ENCODE measurements at places on chromosomes 11 and 22.

- DNase-seq: no peak
Observed at GRCh38 chr22:22939588-22940368, 52.2 kb downstream of the IGLL5 start.

DNA sequence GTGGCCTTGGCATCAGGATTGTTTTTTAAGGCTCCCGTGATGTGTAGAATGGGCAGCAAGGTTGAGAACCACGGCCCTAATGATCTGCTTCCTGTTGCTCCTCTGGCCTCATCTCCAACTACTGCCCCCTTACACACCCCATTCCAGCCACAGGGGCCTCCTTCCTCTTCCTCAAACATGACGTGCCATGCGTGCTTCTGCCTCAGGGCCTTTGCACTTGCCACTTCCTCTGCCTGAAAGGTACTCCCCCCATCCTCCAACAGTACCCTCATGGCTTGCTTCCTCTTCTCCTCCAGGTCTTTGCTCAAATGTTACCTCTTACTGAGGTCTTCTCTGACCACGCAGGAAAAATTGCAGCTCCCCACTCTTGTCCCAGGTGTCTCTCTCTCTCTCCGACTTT is 93.9 kb upstream of the CSNK2A3 start:
- no peak for DNase-seq

GRCh38 chr11:17780668-17781067 is 46.1 kb downstream of the KCNC1 start:
- no peak for DNase-seq

DNA sequence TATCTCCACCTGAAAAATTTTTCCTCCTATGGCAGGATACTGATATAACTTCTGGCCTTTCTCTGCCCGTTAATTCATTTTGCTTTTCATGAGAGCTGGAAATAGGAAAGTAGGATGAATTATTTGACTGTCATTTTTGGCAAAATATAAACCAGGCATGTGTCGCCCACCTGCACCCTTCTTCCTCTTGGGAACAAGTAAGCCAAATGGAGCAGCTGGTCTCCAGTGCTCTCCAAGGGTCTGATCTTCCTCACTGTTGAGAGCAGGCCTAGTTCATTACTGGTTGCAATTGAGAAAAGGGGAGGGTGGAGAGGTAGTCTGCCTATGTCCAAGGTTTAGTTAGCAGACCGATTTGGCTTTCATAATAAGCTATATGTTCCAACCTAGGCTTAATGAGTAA is 582.2 kb downstream of the DLG2 start:
- DNase-seq: no peak

DNA sequence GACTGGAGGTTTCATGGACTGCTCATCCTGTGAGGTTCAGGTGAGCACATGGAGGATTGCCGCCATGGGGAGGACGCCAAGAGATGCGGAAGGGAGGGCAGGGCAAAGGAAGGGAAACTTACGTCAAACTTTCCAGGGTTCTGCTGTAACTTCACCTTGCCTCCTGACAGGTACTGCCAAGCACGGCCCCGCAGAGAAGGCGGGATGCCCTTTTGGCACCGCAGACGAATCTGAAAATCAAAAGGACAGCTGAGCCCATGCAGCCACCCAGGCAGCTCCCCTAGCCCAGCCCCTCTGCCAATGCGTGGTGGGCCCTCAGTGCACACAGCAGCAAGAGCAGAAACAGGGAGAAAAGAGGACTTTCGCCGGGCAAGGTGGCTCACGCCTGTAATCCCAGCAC is 10.0 kb upstream of the CASTOR1 start:
- no peak for DNase-seq

- peak; percentile 14 for DNase-seq
Observed at GRCh38 chr22:45124176-45124847, 39.4 kb upstream of the NUP50 start.

- no peak for DNase-seq
Observed at GRCh38 chr22:40703174-40703573, 23.9 kb downstream of the MCHR1 start.

- DNase-seq: no peak
Observed at GRCh38 chr22:40421082-40421350, 50.6 kb downstream of the SGSM3 start.

DNA sequence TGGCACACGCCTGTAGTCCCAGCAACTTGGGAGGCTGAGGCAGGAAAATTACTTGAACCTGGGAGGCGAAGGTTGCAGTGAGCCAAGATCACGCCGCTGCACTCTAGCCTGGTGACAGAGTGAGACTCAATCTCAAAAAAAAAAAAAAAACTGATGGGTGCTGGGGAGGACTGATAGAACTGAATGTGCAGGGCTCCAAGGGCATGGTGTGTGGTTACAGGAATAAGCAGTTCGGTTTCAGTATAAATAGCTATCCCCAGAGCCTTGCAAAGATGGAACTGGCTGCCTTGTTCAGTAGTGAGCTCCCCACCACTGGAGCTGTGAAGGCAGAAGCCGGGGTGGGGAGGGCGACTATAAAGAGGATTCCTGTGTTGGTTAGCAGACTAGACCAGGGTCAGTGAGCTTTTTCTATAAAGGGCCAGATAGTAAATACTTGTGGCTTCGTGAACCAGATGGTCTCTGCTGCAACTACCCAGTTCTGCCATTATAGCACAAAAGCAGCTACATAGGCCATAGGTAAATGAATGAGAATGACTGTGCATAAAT is 5.9 kb downstream of the TOM1 start:
- DNase-seq: no peak

DNA sequence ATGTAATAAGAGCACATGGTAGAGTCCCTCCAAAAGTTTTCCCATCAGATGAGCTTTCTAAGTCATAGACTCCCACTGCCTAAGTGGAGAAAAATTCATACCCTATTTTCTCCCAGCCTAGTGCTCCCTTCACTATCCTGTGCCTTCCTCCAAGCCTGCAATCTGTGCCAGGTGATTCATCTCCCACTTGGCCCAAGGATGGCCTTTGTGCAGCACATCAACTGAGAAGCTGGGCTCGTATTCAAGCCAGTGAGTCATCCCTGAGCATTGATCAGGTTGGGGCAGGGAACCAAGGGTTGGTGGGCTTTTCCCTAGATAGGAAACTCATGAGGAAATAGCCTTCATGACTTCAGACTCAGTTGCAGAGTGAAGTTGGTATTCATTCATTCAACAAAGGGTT is 64.6 kb downstream of the PANX1 start:
- DNase-seq: peak; percentile 92

- DNase-seq: peak; percentile 27
Observed at GRCh38 chr22:41305646-41306045, 4.3 kb downstream of the ZC3H7B start.

GRCh38 chr11:69446108-69446507 is 35.4 kb upstream of the LINC01488 start:
- no peak for DNase-seq
